ENCODE measurements at places on chromosomes 2 and 18.

GRCh38 chr2:161857920-161858319 lies 216.1 kb downstream of the DPP4 start:
- DNase-seq: no peak

DNA sequence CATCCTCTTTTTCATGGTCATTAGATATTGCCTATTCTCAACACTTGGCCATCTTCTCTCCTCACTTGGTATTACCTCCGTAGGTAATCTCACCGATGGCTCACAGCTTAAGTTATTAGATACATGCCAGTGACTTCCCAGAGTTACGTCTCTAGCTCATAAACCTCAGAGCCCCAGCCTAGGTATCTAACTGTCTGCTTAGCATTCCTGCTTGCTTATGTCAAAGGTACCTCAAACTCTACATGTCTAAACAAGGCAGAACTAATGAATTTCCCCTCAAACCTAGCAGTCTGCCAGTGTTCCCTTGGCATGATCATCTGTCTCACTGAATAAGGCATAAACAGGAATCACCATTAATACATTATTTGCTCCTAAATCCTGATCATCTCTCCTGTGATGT lies 27.7 kb upstream of the ZNF638 start:
- DNase-seq: no peak

- DNase-seq: no peak
These were observed 83.6 kb upstream of the BCL2L11 start for GRCh38 chr2:111037128-111037527.

DNA sequence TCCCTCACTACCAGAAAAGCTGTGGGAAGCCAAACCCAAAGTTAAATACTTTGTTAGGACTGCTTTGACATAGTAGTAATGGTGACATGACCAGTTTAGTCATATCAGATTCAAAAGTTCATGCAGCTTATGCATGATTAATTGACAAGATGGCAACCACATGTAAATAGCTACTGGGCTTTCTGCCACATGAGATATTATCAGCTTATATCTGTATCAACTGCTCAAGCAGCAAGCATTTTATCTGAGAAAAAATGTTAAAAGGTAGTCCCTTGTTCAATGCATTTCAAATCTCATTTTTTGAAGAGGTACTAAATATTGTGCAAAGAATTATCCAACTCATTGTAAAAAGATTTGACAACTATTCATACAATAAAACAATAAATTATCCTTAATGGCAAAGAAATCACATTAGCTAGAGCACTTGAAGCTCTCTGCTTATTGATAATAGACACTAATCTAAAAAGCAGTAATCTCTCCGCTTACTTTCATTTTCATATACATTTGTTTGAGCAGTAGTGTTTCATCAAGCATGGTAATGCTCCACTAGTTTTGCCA lies 993.6 kb upstream of the NXPH2 start:
- no peak for DNase-seq

- no peak for DNase-seq
These were observed 169.5 kb upstream of the AGAP1 start for GRCh38 chr2:235324324-235324723.

GRCh38 chr2:121307048-121307447 lies 22.0 kb upstream of the TFCP2L1 start:
- no peak for DNase-seq

DNA sequence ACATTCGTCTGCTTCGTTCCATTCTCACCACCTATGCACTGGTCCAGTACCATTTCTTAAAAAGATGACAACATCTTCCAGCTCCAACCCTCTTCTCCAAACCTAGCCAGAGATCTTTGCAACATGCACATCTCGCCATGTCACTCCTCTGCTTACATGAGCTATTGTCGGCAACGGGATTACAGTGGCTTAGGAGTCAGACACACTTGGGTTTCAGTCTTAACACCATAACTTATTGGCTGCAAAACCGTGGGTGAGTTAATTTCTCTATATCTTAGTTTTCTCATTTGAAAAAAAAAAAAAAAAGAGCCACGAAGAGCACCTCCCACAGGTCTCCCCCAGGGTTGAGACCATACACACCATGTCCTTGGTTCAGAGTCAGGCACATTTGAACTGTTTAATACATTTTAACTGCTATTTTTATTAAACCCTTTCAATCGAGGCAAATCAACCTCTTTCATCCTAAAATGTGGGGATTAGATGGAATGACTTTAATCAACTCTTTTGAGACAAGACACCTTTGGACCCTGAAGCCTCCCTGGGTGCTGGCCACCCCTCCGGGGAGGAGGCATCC lies 889 bp downstream of the ANKRD29 start:
- no peak for DNase-seq
